ENCODE measurements at places on chromosomes 1 and 21. TPM values are rescaled to one million over a fixed set of nuclear protein-coding genes. Genes with fewer than 3 reads are reported as not detected.

C1QA gene
- total RNA-seq = not detected

RGS2 gene
- total RNA-seq = 20.7 TPM

PODN gene
- not detected for total RNA-seq

SOAT1 gene
- 28.0 TPM for total RNA-seq

CADM3 gene
- total RNA-seq = 0.14 TPM

CFAP141 gene
- total RNA-seq = not detected

LMX1A gene
- not detected for total RNA-seq

GSTM1 gene
- total RNA-seq = not detected

S100A12 gene
- not detected for total RNA-seq

ZNF648 gene
- total RNA-seq = not detected

CYP2J2 gene
- not detected for total RNA-seq

CCDC185 gene
- 0.13 TPM for total RNA-seq

TEX38 gene
- not detected for total RNA-seq

EVI5 gene
- 5.3 TPM for total RNA-seq

ADCY10 gene
- total RNA-seq = 0.08 TPM

RAD54L gene
- total RNA-seq = 12.1 TPM

CD1D gene
- not detected for total RNA-seq

UTP25 gene
- total RNA-seq = 11.4 TPM

IL22RA1 gene
- total RNA-seq = 4.7 TPM

AMY2A gene
- total RNA-seq = not detected

LCE1A gene
- total RNA-seq = not detected

ITLN2 gene
- not detected for total RNA-seq

FCMR gene
- total RNA-seq = 3.9 TPM

RAB7B gene
- total RNA-seq = 2.0 TPM

AMPD2 gene
- 32.3 TPM for total RNA-seq

MAP3K21 gene
- total RNA-seq = 12.0 TPM

HSD3B2 gene
- not detected for total RNA-seq

AIM2 gene
- total RNA-seq = not detected

Measured in A549 treated with CpdA at 1 μM for 4 hours (cell line).